ENCODE measurements at places on chromosomes 11 and 22. TPM values are rescaled to one million over a fixed set of nuclear protein-coding genes. Genes with fewer than 3 reads are reported as not detected.

C11orf87 gene
- polyA plus RNA-seq, result 216 TPM

RRP8 gene
- polyA plus RNA-seq, result 2.5 TPM

ABTB2 gene
- 1.0 TPM for polyA plus RNA-seq

MISFA gene
- 2.6 TPM for polyA plus RNA-seq

RBMXL2 gene
- not detected for polyA plus RNA-seq

All from Purkinje cell (primary cell).